Activated naive CD4-positive, alpha-beta T cell (primary cell): ENCODE measurements at places on chromosomes 7 and 10.
A peak's percentile ranks its signal among the peaks of the same experiment; 100 is the strongest.

DNA sequence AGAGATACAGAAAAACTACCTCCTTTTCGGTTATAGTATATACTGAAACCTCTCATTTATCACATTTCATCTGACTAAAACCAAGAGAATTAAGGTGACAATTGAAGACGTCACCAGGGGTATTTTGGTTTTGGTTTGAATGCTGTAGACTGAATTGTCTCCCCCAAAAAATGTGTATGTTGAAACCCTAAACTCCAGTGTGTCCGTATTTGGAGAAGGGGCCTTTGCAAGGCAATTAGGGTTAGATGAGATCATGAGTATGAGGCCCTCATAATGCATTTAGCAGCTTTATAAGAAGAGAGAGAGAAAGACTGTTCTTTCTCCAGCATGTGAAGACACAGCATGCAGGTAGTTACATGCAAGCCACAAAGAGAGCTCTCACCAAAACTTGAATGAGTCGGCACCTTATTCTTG, 59.5 kb downstream of the CACNA2D1 start:
- DNase-seq, result no peak

DNA sequence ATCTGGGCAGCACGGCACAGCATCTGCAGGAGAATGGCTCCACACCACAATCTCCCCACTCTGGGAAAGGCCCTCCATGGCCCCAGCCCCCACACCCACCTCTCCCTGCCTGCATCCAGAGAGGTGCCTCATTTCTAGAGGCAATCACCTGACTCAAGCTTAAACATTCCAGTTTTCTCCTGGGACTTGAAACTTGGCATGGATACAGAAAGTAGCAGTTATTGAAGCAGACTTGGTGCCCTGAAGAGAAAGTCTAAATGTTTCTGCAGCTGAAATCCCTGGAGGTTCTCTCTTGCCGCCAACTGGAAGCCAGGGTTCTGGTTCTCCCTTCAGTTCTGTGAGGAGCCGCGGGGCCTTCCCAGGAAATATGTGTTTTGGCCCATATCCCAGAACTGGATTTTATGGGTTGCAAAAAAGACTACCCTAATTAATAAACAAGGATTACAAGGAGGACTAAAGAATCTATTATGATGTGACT, 122.8 kb downstream of the SKIDA1 start:
- no peak for DNase-seq

DNA sequence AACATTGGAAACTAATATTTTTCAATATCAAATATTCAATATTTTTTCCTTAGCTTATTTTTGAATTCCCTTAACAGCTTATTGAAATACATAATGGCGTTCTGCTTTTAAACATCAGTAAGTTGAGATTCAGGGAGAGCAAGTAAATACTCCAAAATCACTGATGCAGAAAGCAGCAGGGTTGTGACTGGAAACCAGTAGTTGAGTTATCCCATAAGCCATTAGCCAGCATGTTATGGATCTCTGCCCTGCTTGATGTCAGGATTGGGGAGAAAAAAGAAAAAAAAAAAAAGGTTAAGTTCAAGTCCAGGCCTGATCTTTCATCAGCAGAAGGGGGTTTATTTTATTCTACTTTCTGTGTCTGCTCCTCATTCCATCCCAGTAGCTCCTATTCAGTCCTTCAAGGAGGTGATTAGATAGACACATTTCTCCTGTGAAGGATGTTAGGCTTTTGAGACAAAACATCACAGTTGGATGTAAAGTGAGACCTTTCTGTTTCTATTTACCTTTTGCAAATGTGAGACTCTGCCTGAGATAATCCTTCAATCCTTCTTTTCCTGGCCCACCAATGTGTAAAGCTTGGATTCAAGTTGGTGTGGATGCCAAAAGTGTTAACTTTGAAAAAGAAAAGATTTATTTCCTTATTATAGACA, 110.9 kb upstream of the HDAC9 start:
- no peak for DNase-seq

DNA sequence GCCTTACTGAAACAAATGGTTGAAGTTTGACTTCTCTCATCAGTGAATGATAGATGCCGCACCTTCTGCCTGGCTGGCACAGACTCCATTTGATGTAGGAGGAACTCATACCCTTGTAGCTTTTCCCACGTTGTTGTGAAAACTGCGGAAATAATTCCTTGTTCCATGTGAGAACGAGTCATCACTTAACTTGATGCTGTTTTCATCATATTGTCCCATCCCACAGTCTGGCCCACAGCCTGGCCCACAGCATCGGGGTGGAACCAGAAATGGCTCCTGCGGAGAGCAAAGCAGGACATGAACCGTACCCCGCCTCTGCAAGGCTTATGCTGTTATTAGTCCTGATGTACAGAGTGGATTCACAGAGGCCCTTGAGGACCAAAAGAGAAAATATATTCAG, 587.0 kb downstream of the SDK1 start:
- DNase-seq, result no peak

DNA sequence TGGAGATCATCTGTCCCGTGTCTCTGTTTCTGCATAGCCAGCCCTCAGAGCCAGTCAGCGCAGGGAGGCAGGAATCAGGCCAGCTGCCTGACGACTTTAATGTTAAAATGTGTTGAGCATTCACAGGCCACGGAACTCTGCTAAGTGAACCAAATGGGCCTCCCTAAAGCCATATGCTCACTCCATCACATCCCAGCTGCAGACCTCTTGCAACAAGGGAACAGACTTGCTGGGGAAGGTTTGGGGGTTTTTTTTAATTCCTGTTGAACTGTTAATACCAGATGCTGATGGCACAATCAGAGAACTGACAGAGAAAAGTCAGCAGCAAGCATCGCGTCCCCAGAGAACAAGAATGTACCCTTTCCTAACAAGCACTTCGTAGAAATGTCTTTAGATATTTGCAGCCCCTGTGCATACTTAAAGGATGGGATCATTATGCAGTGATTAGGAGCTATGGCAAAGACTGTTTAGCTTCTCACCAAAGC, 900.4 kb upstream of the AUTS2 start:
- DNase-seq, result no peak

GRCh38 chr7:113824117-113824823, 94.5 kb downstream of the PPP1R3A start:
- no peak for DNase-seq

GRCh38 chr7:76077435-76077834, 29.5 kb downstream of the MDH2 start:
- no peak for DNase-seq

DNA sequence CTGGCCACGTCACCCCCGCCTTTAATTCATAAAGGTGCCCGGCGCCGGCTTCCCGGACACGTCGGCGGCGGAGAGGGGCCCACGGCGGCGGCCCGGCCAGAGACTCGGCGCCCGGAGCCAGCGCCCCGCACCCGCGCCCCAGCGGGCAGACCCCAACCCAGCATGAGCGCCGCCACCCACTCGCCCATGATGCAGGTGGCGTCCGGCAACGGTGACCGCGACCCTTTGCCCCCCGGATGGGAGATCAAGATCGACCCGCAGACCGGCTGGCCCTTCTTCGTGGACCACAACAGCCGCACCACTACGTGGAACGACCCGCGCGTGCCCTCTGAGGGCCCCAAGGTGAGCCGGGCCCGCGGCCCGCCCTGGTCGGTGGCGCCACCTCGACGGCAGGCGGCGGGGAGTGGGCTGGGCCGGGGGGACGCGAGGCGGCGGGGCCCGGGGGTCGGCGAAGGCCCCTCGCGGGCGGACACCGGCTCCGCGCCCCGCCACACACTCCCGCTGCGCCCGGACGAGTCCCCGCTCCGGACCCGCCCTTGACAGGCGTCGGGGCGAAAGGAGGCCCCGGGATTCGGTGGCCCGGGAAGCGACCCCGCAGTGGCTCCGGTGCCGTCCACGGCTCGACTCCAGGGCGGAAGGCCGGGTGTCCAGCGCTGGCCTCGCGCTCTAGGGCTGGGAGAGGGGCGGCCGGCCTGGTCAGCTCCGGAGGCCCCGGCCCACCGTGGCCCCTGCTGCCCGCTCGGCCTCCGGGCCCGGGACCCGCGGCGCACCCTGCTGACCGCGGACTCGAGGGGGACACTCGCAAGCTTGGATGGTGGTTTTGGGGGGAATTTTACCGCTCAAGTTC, 557 bp downstream of the BAG3 start:
- DNase-seq, result peak; percentile 15
